Motor neuron (in vitro differentiated cells): ENCODE measurements at places on chromosomes 7 and 10. TPM values are rescaled to one million over a fixed set of nuclear protein-coding genes. Genes with fewer than 3 reads are reported as not detected.
A peak's percentile ranks its signal among the peaks of the same experiment; 100 is the strongest.

DNA sequence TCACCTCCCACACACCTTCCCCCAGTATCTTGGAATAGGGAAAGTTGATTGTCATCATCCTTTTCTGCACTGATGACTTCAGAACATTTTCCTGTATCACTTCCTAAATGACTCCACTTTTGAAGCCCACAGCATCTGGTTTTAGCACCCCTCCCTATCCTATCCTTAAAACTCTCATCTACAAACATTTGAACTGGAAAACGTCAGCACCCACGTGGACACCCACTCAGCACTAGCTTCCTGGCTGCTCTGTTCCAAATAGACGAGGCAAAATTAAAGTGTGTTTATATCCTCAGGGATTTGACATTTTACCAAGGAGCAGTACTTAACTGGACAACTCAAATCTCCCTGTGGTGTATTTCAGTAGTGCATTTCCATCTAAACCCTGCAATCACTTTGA is 73.9 kb downstream of the REEP3 start:
- no peak for ATAC-seq

Gene FBXW4
- total RNA-seq, result 24.4 and 27.7 TPM in 2 replicates

Gene DYNC1I1
- total RNA-seq, result 22.1 and 22.4 TPM in 2 replicates

Gene CLDN4
- 1.3 and 1.4 TPM in 2 replicates for total RNA-seq

DNA sequence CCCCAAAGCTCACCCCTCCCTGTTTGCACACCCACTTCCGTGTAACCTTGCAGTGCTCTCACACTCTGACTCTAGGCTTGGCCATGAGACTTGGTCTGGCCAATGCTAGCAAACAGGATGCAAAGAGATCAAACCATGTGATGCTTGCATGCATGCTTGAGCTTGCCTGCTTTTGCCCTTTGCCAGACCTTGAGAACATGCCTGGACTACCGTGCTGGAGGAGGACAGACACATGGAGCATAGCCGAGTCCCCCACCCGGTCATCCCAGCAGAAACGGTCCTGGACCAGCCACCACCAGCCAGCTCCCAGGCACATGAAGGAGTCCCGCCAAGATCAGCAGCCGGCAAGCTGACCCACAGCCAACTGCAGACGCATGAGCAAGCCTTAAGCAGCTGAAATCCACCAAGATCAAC is 23.4 kb downstream of the PYROXD2 start:
- no peak for ATAC-seq

DNA sequence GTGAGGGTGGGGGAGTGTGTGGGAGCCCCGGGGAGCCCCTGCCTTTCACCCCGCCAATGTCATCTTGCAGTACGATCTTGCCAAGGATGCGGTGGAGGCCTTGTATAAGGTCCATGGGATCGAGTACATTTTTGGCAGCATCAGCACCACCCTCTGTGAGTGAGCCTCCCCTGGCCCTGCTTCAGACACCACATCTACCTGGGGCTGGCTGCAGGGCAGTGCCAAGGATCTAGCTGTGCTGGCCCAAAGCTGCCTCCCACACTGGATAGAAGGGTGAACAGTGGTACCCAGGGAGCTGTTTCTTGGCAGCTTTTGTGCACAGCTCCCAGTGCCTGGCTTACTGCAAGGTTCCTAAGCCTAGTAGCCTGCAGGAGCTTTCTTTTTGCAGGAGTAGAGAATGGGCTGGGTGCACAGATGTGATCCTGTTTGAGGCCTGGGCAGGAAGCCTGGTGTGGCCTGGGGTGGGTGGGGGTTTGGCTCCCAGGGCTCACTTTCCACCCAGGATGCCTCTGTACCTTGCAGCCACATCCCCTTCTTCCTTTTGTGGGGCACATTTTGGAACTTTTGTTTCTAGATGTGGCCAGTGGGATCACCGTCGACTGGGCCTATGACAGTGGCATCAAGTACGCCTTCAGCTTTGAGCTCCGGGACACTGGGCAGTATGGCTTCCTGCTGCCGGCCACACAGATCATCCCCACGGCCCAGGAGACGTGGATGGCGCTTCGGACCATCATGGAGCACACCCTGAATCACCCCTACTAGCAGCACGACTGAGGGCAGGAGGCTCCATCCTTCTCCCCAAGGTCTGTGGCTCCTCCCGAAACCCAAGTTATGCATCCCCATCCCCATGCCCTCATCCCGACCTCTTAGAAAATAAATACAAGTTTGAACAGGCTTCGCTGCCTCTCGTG is 12.2 kb upstream of the CPA1 start:
- ATAC-seq, result no peak

Gene NXPH1
- 2.0 and 3.0 TPM in 2 replicates for total RNA-seq

- ATAC-seq, result peak; percentile 100
Observed at GRCh38 chr7:78514634-78515033, 716.1 kb downstream of the PHTF2 start.

Gene ARMC3
- total RNA-seq, result 0.21 TPM in 1 of 2 replicates, not detected in the other

GRCh38 chr7:116495736-116496135 is 3.8 kb upstream of the CAV2 start:
- no peak for ATAC-seq

Gene TDRD1
- total RNA-seq, result 0.15 and 0.18 TPM in 2 replicates

GRCh38 chr10:124592736-124593430 is 131.3 kb downstream of the LHPP start:
- no peak for ATAC-seq

Gene FAM24B
- total RNA-seq, result 21.6 and 28.6 TPM in 2 replicates

DNA sequence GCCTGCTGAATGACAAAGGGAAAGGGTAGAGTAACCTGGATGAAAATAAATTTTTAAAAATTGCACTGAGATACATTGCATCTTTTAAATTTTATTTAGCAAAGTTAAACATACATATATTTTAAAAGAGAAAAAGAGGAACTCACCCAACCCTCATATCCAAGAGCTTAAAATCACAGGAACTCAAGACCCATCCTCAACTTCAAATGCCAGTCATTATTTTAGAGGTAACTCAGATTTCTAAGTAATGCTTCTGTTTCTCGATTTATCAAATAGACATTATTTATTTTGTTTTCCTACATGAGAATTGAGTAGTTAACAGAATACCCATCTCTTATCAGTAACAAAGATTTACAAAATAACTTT is 32.4 kb upstream of the KMT2E start:
- ATAC-seq, result no peak

- no peak for ATAC-seq
Observed at GRCh38 chr10:131814567-131815265, 86.1 kb upstream of the PPP2R2D start.

Gene SCIN
- 1.2 and 1.4 TPM in 2 replicates for total RNA-seq

DNA sequence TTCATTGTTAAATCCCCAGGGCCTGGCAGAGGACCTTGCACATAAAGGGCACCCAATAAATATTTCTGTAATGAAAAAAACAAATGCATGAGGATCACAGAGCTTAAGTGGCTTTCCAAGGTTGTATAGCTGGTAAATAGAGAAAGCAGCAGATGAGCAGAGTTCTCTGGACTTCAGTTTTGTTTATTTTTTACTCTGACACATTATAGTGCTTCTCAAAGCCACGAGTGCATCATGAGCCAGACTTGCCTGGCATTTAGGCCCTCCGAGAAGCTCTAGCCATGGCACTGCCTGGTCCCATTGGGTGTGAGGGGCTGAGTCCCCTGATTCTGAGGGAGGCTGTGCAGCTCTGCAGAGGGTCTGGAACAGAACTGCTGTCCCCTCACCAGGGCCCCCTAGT is 87.2 kb upstream of the ZNF32 start:
- no peak for ATAC-seq

Gene MRC1
- total RNA-seq, result not detected in 2 replicates

Gene MARCHF5
- 13.9 and 14.4 TPM in 2 replicates for total RNA-seq

DNA sequence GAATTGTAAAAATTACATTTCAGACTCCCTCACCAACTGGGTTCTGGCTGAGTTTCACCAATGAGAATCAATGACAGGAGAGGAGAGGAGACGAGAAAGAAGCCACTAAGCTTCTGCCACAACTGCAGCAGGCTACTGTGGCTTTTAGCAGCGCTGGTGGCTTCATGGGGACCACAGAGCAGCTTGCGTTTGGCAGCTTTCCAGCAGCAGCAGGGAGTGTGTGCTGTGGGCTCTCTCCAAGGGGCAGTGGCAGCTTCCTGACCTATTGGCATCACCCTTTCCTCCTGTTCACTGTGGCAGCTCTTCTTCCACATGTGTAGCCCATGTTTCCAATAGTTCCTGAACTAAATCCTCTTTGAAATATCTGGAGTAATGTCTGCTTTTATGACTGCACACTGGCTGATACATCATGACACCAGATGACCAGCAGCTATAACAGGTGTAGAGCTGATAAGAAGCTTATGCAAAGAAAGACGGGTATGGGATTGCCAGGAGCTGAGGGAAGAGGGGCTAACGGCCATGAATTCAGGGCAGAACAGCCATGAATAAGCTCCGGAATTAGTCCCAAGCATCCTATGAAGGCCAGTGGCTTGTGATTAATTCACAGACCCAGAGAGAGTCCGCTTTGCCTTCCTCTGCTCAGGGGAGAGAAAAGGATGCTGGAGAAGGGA is 46.8 kb downstream of the KCNH2 start:
- ATAC-seq, result no peak

DNA sequence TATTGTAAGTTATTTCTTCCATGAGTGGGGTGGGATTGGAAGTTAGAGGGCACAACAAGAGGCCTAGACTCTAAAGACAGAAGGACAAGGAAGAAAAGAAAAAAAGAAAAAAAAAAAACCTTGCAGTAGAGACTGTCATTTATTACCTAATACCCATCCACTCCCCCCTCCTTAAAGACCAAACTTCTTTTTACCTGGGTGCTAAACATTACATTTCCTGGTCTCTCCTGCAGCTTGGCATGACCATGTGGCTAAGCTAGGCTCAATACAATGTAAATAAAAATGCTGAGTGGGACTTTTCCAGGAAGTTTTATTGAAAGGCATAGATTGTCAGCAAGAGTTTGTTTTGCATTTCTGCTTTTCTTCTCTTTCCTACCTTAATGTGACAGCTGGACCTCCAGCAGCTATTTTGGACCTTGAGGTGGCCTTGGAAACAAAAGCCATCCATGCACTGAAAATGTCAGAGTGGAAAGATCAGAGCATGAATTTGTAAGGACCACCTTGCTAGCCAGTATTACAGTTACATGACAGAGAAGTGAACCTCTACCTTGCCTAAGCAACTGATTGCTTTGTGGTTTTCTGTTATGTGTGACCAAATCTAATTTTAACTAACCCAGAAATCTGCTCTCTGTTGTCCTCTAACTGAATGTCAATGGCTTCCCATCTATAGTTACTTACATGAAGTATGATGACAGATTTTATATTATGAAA is 81.3 kb upstream of the SFMBT2 start:
- ATAC-seq, result no peak
